CD4-positive, alpha-beta T cell treated with Interleukin-21 for 1 hour (primary cell): ENCODE measurements at places on chromosomes 4 and X.

- no peak for DNase-seq
Observed at GRCh38 chr4:54842226-54842625, 184.5 kb downstream of the KIT start.

DNA sequence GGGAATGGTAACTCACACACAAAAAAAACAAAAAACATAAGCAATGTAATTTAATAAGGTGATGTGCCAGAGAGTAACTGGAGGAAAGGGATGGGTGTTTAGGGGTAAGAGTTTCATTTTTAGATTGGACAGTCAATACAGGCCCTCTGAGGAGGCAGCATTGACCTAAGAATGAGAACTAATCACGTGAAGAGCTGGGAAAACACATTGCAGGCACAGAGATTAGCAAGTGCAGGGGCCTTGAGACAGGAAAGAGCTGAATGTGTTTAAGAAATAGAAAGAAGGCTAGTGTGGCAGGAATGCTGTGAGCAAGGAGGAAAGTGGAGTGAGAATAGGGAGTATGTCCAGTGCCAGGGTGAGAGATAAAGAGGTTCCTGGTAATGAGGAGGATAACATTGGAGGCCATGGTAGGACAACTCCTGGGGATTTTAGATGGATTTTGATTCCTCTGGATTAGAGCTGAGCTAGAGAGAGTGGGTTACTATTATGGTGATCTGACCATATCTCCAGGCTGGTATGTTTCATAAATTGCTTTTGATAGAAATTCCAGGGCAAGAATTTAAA, 17.6 kb downstream of the PDLIM5 start:
- no peak for DNase-seq

DNA sequence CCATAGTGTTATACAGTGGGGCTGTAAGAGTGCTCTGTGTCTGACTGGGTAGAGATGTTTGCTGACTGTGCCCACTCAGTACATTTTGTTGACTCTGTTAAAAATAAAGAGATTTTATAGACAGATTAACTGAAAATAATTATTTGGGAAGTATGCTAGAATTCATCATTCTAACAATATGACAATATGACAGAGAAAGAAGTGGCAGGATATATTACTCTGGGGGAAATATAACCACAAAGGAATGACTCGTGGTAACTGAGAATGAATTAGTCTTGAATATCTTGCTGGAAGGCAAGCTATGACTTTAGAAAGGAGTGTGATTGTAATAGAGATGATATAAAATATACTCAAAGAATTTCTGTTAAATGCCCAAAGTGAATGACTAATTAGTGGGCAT, 46.8 kb downstream of the TMEM165 start:
- no peak for DNase-seq

DNA sequence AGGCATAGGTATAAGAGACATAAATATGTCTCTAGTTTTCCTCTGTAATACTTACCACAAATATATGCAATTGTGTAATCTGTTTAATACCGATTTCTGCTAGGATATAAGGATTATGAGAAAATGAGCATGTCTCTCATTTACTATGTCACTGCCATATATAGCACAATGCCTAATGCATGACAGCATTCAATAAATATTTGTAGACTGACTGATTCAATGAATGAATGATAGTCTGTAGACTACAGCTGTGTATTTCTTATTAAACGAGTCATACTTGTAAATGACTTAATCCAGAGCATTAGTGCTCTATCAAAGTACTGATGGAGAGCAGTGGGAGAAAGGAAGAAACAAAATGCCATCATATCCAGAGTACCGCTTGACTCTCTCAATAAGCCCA, 175.6 kb downstream of the PPP3CA start:
- DNase-seq = no peak

GRCh38 chrX:139008185-139008584, 296.7 kb upstream of the FGF13 start:
- DNase-seq = no peak

- no peak for DNase-seq
Observed at GRCh38 chr4:156764846-156765245, 206.8 kb downstream of the PDGFC start.
